Cortex of kidney (tissue), 1 donor: ENCODE measurements at places on chromosomes 11 and 22.

DNA sequence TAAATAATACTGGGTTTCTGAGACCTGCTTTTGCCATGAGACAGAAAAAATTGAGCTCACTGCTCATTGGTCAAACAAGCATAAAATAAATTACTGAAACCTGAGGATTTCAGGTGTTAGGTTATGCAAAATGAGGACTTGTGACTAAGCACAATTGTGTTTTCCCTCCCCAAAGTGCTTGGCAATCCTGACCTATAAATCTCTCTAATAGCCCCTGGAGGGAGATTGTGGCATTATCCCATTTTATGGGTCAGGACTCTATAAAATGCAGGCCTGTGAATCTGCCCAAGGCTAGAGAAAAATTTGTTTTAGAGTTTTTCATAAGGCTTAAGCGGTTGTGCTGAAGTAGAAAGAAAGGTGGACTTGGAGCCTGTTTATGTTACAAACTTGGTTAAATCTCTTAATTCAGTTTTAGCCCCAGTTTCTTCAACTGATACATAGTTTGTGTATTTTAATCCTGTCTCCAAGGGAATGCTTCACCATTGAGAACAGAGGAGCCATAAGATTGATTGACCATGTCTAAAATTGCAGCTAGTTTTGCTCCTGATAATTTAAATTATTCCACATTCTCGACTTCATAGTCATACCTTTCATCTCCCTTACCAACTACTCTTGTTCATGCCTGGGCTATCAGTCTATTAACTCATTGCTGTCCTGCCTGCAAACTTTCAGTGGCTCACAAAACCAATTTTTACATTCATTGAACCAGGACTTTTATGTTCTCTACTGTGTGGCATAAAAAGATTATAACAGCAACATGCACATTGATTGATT, 63.6 kb upstream of the LRRC4C start:
- DNase-seq: no peak

GRCh38 chr11:78996007-78996406, 421.3 kb upstream of the NARS2 start:
- DNase-seq: no peak

DNA sequence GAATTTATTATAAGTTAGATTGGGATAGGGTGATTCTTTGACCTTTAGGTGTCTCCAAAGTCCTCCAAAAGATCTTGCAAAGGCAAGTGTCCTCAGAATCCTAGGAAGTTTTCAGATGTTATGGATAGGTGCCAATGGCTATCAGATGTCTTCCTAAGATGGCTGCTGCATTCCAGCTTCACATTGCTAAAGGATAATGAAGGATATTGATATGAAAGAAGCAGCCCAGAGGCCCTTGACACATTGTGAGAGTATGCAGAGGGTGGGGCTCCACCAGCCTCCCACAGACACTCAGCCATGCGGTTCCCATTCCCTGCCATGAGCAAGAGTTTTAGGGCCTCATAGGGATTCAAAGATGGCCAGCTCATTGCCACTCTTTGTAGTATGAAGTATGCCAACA, 22.3 kb upstream of the GLYATL2 start:
- no peak for DNase-seq

- no peak for DNase-seq
Observed at GRCh38 chr11:118930094-118930712, 4.5 kb upstream of the BCL9L start.

DNA sequence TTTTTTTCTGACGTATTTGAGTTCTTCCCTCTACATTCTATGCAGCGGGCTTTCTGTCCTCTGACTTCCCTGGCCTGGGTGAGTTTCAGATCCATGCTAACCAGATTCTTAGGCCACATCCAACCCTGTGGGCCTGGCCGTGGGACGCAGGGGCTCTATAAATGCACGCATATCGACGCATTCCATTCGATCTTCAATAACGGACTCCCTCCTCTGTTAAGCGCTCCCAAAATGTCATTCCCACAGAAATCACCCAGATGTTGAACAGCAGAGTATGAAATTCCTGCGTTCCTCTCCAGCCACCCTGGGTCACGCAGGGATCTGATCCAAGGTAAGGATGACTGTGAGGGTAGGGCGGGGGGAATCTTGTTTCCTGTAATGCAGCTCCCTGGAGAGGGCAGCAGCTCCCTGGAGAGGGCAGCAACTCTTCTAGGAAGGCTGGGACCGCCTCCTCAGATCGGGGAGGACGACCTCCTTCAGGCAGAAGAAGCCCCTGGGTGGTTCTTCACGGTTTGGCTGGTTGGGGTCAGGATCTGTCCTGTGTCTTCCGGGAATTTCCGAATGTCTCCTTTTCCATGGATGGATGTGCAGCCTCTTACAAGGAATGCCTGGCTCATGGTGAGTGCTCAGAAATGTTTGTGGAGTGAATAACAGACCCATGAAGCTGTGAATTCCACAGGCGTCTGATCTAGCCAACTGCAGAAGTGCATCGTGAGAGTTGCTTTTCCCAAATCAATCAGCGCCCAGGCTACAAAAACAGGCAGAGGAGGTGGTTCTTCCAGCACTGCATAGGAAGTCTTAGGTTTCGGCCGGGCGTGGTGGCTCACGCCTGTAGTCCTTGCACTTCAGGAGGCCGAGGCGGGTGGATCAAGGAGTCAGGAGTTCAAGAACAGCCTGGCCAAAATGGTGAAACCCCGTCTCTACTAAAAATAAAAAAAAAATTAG, 12.2 kb downstream of the MRGPRD start:
- no peak for DNase-seq

GRCh38 chr22:24430431-24431308, 3.3 kb downstream of the ADORA2A start:
- no peak for DNase-seq

DNA sequence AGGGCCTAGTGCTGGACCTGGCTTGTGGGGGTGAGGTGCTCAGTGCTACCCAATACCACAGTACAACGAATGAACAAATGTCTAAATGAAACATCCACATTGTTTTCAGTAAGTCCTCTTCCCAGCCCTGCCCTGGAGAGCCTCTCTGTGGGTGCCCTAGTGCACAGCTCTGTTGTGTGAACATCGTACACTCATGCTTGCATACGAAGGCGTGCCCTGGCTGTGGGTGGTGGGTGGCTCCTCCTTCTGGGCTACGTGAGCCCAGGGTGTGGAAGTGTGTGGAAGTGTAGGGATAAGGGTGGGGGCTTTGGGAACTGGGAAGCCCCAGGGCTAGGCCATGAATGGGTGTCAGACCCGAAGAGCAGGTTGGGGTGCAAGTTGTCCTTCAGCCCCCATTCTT, 592 bp upstream of the NLRX1 start:
- no peak for DNase-seq

DNA sequence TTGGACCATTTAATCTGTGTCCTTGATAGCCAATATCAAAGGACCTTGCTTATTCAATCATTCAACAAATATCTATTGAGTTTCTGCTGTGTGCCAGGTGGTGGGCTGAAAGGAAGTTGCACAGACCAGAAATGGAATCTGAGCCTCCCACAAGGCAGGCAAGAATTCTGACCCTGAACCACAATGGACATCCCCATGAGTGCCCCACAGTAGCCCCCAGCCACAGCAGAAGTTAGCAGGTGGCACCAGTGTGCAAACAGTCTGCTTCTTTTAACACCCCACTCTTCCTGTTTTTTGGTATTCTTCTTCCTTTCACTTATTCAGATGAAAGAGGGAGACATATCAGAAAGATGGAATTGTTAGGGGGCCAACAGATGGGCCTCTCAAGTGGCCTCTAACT, 12.2 kb upstream of the SERPING1 start:
- no peak for DNase-seq

DNA sequence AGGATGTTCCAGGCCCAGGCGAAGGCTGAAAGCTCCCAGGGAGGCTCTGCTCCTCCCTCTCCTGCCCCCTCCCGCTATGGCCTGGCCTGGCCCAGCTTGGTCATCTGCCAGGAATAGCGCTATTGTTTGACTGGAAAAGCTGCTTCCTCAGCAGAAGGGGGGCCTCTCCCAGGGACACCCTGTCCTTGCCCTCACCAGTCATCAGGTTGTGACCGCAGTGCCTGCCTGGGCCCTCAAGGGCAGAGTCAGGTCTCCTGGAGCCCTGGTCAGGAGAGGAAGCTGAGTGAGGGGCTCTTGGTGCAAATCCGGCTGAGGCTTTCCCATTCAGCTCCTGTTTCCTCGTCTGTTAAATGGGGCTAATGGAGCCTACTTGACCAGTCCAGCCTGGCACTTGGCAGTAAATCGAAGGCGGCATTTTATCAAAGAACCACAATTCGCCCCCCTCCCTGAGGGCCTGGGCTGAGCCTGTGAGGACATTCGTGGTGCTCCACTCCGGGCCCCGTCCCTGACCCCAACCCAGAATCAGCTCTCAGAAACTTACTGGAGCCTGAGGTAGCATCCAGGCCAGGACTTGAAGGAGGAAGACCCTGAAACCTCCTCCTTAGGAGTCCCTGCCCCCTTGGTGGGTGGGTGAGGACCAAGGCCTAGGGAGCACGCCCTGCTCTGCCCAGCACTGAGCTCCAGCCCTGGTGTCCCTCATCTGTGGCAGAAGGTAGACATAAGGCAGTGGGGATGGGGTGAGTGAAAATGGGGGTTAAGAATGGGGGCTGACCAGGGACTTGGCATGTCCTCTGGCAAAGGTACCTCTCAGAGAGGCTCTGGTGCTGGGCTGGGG, 2.0 kb upstream of the CASTOR1 start:
- DNase-seq: peak; percentile 27

DNA sequence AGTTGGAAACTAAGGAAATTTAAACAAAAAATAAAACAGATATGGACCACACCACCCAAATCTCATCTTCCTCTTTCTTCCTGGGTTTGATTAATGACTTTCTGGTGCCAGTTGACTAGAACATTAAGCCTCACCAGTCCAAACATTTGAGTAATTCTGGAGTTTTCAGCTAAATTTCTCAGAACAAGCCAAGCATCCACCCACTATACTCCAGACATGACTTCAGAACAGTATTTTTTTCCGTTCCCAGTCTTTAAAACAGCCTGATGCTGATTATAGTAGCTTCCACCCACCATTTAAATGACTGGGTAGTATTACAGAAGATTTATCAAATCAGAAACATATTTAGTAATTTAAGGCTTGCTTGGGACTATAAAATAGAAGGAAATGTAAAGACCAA, 230.9 kb upstream of the UBASH3B start:
- no peak for DNase-seq

GRCh38 chr11:33195462-33196173, 34.3 kb upstream of the CSTF3 start:
- no peak for DNase-seq

GRCh38 chr11:62458212-62459002, 39.6 kb downstream of the SCGB1A1 start:
- no peak for DNase-seq

DNA sequence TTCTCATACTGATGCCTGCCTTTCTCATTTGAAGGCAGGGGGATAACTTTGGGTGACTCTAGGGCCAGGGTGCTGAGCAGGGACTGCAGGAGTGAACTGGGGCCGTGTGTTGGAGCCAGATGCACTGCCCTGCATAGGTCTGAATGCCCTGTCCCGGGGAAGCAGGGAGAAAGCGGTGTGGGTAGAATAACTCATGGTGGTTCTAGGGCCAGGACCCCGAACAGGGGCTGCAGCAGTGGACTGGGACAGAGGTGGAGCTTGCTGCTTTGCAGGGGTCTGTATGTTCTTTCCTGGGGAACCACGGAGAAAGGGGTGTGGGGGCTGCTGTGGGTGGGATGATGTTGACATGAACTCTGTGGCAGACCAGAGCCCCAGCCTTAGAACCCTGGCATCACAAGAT, 52.9 kb downstream of the GAB4 start:
- DNase-seq: no peak

DNA sequence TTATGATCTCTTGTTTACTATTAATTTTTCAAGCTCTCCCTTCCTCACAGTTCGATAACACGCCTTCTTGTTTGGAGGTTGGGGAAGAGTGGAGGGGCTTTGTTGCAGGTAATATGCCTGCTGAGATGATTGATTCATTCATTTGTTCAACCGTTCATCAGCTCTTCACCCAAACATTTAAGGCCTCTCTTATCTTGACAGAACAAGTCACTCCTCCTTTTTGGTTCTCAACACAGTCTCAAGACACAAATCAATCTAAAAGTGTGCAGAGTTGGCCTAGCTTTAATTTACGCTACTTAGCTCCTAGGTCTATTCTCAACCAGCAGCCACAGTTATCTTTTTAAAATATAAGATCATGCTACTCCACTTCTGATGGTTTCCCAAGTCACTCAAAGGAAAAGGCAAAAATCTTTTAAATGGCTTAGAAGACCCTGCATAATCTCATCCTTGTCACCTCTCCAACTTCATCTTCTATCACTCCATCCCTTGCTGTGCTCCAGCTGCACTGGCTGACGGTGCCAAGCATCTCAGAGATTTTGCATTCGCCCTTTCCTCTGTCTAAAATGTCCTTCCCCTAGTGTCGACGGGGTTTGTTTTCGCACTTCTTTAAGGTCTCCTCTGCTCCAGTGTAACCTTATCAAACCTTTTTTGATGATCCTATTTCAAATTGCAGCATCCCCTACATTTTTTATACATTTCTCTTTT, 60.3 kb downstream of the AMBRA1 start:
- no peak for DNase-seq

DNA sequence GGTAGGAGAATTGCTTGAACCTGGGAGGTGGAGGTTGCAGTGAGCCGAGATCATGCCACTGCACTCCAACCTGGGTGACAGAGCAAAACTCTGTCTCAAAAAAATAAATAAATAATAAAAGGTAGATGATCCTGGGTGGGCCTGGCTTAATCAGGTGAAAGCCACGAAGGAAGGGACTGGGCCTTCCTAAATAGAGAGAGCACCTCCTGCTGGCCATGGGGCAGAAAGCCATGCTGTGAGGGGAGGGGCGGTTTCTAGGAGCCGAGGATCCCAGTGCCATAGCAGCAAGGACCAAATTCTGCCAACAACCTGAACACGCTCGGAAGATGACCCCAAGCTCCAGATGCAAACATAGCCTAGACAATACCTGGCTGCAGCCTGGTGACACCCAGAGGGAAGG, 24.5 kb upstream of the DGKZ start:
- DNase-seq: no peak

DNA sequence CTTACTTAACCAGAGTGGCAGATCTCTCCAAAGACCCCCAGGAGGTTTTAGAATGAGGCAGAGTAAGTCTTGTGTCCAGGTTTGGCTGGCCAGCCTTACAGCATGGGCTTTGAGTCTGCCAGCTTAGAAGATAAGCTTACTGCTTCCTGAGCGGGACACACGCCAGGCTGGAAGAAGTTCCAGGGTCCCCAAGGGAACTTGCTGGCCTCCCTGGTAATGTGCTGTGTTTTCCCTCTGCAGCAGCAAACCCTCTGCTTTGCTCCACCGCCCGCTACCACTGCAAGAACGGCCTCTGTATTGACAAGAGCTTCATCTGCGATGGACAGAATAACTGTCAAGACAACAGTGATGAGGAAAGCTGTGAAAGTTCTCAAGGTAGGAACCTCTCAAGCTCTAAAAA, 154.2 kb downstream of the LDLRAD3 start:
- no peak for DNase-seq

DNA sequence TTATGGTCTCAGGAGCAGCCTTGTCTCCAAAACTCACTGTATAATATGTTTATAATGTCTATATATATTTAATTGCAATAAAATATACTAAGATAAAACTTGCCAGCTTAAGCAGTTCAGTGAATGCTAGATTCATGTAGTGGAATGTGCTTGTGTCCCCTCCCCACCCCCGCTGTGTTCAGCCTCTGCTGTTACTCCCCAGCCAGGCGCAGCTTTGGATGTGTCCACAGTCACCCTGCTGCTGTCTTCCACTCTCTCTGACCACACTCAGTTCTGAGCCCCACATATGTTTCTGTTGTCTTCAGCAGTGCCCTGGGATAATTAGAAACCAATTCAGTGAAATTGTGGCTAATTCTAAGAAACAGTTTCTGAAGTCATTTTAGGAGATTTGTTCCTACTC, 52.2 kb downstream of the PPFIA1 start:
- DNase-seq: no peak

- DNase-seq: no peak
Observed at GRCh38 chr11:100625041-100625440, 62.0 kb upstream of the ARHGAP42 start.

GRCh38 chr11:61332281-61332796, 566 bp downstream of the DDB1 start:
- DNase-seq: no peak
